Stimulated activated CD4-positive, alpha-beta T cell treated with anti-CD3 and anti-CD28 coated beads, Interleukin-2, amount 100 ng/mL, for 24 hours (primary cell): ENCODE measurements at places on chromosomes 6 and 20.
A peak's percentile ranks its signal among the peaks of the same experiment; 100 is the strongest.

DNA sequence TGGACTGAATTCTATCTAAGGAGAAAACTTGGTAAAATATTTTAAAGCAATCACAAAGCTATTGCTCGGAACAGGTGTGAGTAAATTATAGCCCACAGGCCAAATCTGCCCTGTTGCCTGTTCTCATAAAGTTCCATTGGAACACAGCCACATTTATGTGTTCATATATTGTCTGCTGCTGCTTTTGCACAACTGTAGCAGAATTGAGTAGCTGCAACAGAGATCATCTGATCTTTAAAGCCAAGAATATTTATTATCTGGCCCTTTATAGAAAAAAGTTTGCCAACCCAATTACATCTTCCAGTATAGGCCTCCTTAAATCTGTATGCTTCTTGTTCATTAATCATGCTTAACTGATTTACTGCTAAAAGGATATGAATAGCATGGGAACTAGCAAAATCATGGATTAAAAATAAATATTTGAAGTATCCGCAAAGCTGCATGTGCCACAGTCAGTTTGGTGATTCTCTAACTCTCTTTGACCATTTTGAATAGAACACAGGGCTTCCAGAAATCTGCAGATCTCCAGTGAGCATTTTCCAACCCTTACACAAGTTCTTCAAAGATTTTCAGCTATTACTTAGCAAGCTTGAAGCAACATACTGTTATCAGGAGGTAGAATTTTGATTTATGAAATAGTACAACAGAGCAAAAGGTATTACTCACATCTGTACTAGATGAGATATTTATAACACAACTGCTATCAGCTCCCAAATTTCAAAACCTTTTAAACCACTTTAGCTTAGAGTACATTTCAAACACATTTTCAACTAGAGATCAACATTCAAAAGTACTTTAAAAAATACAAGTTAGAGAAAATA lies 312.6 kb upstream of the ID4 start:
- no peak for DNase-seq

DNA sequence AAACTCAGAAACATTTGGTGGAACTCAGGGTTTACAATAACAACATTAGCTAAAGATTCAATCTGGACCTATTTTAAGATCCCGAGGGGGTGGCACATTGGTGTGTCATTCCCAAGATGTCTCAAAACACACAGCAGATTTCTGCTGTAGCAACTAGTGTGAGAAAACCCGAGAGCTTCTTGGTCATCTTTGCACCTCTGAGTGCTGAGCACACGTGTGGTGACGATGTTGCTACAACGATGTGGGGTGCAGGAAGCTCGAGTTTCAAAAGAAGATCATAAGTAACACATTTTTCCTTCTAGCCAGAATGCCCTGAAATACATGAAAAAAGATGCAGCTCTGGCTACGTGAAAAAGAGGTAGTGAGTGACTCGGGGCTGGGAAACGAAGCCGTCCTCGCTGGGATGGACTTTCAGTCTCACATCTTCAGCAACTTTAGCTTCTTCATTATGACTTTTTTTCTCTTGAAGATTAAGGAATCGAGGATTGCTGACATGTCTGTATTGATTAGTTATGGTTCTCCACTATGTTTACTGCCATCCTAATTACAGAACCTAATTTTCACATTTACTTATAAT lies 1.5 kb downstream of the RAMACL start:
- DNase-seq = no peak

GRCh38 chr6:76771059-76771634 lies 692.1 kb downstream of the HTR1B start:
- no peak for DNase-seq

DNA sequence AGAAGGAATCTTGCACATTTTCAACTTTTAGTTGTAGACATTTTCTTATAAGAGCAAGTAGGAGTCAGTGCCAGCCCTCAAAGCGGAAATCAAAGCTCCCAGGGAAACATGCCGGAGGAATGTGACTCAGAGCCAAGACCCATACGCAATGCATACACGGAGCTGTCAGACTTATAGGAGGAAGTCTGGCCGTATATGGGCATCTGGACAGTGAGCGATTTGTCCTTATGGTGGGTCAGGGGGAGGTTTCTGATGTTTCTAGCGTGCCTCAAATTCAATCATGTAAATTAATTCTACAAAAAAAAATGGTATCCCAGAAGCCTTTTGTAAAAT lies 3.6 kb upstream of the CCN2 start:
- no peak for DNase-seq

DNA sequence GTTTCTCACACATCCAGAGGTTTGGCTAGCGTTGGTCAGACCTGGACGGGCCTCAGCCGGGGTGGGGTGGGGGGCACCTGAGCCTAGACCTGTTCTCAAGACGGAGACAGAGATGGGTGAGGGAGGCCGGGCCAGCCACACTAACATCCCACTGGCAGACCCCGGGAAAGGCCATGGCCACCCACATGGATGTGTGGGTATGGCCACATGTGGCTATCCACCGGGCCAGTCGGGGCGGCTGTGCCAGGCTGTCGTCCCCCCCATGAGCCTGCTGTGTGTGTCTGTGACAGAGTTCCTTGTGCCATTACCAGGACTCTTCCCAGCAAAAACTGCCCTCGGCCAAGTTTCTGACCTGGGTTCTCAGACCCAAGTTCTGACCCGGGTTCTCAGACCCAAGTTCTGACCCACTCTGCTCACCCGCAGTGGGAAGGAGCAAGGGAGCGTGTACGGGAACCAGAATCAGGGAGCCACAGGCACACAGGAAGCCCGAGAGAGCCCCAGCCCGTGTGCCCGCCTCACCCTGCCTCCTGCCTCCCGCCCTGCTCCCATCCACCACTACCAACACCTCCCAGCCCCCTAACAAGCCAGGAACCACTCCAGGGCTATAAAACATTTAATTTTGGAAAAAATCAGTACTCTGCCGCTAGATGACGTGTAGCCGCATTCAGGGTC lies 255.5 kb downstream of the TAF4 start:
- DNase-seq = no peak

DNA sequence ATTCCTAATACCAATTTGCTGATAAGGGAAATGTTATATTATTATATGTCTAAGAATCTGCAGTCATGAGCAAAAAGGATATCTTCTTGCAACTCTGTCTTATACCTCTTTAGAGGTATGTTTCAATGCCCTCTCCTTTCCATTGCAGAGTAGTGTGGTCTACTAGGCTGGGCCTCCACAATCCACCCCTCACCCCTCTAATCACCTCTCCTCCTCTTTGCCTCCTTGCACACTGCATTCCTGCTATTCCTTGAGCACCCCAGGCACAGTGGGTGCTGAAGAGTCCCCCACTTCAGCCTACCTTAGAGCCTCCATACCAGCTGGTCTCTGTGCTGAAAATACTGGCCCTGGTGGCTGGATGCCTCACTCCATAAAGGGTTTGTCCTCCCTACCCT lies 26.9 kb downstream of the ARMC2 start:
- DNase-seq = no peak

DNA sequence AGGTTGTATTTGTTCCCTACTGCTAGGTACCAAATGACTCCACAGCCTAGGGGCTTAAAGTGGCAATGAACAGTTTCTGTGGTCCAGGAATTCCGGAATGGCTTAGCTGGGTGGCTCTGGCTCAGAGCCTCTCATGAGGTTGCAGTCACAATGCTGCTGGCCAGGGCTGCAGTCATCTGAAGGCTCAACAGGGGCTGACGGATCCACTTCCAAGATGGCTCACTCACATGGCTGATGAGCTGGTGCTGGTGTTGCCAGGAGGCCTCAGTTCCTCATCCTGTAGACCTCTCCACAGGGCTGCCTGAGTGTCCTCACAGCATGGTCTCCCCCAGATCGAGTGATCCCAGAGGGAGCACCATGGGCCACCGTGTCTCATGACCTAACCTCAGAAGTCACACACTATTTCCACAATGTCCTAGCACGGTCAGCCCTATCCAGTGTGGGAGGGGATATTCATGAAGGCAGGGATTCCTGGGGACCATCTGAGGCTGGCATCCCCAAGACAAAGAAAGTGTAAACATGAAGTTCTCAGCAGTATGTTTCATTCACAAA lies 19.0 kb upstream of the BPI start:
- no peak for DNase-seq

DNA sequence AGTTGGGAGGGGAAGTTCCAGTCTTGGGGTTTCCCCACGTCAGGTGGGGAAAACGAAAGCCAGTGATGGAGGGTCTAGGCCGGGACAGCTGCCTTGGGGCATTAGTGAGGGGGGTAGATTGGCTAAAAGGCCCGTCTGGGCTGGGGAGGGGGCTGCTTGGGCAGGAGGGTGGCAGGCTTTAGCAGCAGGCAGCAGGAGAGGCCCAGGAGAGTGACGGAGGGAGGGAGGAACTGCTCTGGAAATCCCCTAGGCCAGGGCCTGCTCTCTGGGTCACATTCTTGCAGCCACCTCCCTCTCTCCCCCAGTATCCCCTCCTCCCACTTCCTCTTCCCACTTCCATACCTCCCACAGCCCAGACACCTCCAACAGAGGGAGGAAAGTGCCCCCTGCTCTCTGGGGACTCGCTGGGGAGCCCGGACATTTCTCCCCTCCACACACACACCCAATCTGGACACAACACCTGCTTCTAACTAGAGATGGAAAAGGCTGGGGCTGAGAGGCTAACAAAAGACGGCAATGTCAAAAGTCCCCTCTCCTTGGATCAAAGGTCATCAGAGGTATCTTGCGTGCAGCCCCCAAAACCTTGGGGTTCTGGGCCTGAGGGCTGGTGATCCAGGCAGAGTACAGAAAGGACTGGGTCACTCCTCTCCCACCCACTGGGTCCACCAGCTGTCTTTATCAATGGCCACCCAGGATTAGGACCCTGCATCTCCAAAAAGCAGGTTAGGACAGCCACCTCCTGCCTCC lies 1.8 kb downstream of the NFKBIE start:
- no peak for DNase-seq

DNA sequence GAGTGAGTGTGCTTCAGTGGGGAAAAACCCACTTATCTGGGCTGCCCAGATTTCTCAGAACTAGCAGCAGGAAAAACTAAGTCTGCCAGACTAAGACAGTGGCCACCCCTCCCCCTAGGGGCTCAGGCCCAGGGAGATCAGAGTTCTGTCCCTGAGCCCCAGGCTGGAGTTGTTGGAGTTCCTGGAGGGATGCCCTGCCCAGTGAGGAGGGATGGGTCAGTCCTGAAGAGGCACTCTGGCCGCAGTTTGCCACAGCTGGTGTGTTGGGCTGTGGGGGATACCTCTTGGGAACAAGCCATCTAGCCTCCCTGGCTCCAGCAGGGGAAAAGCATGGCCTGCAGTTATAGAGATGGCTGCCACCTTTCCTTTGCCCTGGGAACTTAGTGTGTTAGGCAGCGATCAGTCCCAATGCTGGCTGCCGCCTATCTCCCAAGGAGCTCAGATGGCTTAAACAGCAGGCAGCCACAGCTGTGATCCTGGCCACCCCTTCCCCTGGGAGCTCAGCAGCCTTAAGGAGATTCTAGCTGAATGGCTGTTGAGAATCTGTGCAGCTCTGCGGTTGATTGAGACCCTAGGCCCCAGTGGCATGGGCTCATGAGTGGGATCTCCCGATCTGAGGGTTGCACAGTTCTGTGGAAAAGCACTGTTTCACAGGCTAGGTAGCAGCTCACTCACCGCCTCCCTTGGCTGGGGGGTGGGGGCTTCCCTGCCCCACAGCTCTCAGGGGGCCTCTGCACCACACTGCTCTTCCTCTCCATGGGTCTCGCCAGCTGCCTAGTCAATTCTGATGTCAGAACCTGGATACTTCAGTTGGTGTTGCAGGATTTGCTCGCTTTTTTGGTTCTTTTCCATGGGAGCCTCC lies 13.2 kb downstream of the SIRPG start:
- no peak for DNase-seq

GRCh38 chr20:19633985-19634384 lies 124.1 kb upstream of the RIN2 start:
- DNase-seq = no peak

DNA sequence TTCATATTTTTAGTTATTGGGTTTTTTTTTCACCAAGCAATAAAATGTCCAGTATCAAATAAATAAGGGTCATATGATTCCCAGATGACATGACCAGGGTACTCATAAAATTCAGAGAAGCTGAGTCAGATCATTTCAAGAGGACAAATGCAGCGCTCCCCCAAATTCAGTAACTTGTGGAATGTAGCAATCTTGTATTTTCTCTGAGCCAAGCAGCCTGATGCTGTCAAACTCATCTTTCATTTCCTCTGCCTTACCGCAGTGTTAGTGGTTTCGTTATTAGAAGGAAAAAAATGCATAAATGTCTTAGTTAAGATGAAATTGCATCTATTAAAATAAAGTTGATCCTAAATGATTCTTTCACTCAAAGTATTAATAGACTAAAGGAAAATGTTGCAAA lies 57.8 kb upstream of the EDN1 start:
- no peak for DNase-seq

- DNase-seq = peak; percentile 27
These were observed at the start of gene FAXC for GRCh38 chr6:99349171-99350141. TSS of gene FAXC (minus strand) at chr6:99349674. CDS start at chr6:99349372, 302 bp downstream.

DNA sequence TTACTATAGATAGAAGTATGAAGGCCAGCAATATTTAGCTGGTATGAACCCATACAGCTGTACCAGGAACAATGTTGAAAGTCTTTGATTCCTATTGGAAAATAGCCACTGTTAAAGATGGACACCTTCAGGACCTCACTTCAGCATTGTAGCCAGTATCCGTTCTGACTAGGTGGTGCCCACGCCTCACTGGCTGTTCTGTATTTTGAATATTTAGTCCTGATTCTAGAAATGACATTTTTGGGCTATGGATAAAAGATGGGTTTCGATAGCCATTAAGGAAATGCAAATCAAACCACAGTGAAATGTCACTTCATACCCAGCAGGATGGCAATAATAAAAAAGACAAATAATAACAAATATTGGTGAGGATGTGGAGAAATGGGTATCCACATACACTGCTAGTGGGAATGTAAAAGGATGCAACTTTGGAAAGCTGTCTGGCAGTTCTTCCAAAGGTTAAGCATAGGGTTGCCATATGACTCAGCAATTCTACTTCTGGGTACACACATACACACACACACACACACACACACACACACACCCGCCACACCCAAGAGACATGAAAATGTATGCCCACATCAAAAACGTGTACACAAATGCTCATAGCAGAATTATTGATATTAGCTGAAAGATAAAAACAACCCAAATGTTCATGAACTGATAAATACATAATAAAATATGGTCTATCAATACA lies 56.8 kb downstream of the UTRN start:
- DNase-seq = no peak

GRCh38 chr6:163877877-163878639 lies 463.5 kb downstream of the QKI start:
- no peak for DNase-seq

DNA sequence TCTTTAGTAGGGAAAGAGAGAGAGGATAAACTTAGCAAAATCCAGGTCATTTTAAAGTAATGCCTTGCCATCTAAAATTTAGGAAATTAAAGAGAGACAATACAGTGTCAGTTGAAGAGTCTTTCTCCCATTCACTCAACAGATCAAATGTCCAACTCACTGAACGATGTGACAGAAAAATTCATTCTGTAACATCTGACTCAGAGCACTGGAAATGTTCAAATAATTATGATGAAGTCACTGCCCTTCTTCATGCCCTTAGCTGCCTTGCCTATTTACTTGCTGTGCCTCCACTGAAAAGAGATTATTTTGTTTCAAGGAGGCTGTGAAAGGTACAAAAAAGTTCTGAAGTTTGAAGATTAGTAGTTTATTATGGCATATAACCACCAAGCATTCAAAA lies 434.8 kb downstream of the ADGRB3 start:
- DNase-seq = no peak
